ENCODE measurements at places on chromosomes 7 and 10. TPM values are rescaled to one million over a fixed set of nuclear protein-coding genes. Genes with fewer than 3 reads are reported as not detected.

The CPN1 gene
- not detected for polyA plus RNA-seq

The PLPP4 gene
- polyA plus RNA-seq, result not detected

The ANKRD61 gene
- polyA plus RNA-seq, result not detected

The CEP55 gene
- polyA plus RNA-seq, result 7.2 TPM

The TBXAS1 gene
- polyA plus RNA-seq, result 10.3 TPM

The MTG1 gene
- polyA plus RNA-seq, result 41.3 TPM

The PODXL gene
- polyA plus RNA-seq, result 3.8 TPM

The CTTNBP2 gene
- polyA plus RNA-seq, result 3.3 TPM

The PAX2 gene
- not detected for polyA plus RNA-seq

The FRMPD2 gene
- polyA plus RNA-seq, result not detected

The NPS gene
- not detected for polyA plus RNA-seq

The KCP gene
- polyA plus RNA-seq, result not detected

The ADARB2 gene
- 1.9 TPM for polyA plus RNA-seq

The SLC18A2 gene
- 1.1 TPM for polyA plus RNA-seq

The OPN4 gene
- polyA plus RNA-seq, result not detected

Measured in stomach (tissue), 19 donors.